ENCODE measurements at places on chromosomes 7 and 10.
A peak's percentile ranks its signal among the peaks of the same experiment; 100 is the strongest.

- peak; percentile 37 for DNase-seq
These were observed 13.3 kb upstream of the FAM180A start for GRCh38 chr7:135761751-135762488.

GRCh38 chr10:96719200-96719599 lies 1.1 kb downstream of the PIK3AP1 start:
- DNase-seq = no peak

DNA sequence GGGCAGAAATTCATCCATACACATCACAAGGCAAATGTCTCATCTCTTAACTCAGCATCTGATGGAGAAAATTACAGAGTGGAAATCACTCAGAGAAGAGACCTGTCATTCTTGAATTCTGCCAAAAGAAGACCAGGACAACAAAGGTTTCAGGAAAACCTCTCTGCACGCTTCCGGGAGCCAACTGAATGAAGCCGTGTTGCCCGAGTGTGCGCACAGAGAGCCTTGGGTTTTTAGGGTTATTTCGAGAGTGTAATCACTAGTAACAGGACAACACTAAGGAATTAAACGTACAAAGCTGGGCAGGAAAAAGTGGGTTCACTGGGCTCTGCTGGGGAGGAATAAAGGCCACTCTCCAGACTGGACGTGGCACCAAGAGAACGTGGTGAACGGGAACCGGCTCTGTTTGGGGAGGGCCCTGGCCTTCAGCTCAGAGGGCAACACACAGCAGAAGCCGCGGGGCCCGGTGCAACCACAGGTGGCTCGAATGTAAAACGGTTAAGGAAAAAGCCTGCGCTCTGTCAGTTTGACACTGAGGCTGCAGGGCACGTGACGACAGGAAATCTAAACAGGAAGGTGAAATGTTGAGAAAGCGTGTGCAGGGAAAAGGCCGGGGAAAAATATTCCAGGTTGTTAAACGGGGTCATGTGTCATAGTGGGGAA lies 331.5 kb downstream of the DNAJB6 start:
- DNase-seq = no peak

- DNase-seq = no peak
These were observed 713 bp downstream of the LOXL4 start for GRCh38 chr10:98267069-98267893.

DNA sequence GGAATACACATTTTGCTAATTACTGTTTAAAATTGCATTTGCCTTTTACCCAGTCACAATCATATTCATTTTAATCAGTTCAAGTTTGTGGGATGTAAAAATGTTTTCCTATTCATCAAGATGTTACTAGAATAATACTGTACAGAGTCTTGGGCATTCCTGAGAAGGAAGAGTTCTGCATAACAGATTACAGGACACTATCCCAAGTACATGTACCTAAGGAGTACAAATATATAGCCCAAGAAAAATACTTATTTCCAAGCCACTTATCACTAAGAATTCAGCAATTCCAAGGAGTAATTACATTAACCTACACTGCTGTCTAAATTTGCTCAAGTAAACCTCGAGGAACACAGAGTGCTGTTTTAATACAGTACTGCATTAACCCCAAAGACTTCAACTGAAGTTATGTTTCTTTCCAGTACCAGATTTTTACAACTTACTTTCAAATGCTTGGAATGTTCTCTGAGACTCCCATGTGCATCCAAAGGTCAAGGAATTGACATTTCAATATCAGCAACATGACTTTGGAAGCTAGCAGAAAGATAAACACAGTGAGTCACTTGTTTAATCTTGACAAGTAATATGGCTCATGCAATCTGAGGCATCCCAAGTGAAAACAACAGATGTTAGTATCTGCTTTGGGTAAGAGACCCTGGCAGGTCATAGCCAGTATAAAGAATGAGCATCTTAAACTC lies 125.4 kb upstream of the BET1 start:
- DNase-seq = peak; percentile 31

Data from amniotic stem cell (primary cell).